ENCODE measurements at places on chromosomes 16 and 17. TPM values are rescaled to one million over a fixed set of nuclear protein-coding genes. Genes with fewer than 3 reads are reported as not detected.

Gene KRTAP9-2
- total RNA-seq = not detected

Gene ACSM2A
- not detected for total RNA-seq

Gene SLC6A2
- not detected for total RNA-seq

Gene CCDC200
- total RNA-seq = not detected

Gene TMEM88
- total RNA-seq = 4.6 TPM

Gene MARVELD3
- not detected for total RNA-seq

Gene SUZ12
- 70.4 TPM for total RNA-seq

Gene TBC1D3H
- total RNA-seq = 1.0 TPM

Gene CTRB1
- not detected for total RNA-seq

Gene NECAB2
- total RNA-seq = not detected

Gene ARHGAP23
- 0.27 TPM for total RNA-seq

Gene ZNF785
- total RNA-seq = 14.5 TPM

Gene KRT9
- not detected for total RNA-seq

Gene RAB34
- total RNA-seq = 8.5 TPM

Gene EPOP
- total RNA-seq = 56.1 TPM

Gene MPP2
- total RNA-seq = 1.7 TPM

Gene OR1D2
- total RNA-seq = not detected

Gene TMEM238L
- total RNA-seq = not detected

Measured in activated CD8-positive, alpha-beta memory T cell treated with anti-CD3 and anti-CD28 coated beads for 36 hours (primary cell).